ENCODE measurements at places on chromosomes 2 and 18. TPM values are rescaled to one million over a fixed set of nuclear protein-coding genes. Genes with fewer than 3 reads are reported as not detected.

DNA sequence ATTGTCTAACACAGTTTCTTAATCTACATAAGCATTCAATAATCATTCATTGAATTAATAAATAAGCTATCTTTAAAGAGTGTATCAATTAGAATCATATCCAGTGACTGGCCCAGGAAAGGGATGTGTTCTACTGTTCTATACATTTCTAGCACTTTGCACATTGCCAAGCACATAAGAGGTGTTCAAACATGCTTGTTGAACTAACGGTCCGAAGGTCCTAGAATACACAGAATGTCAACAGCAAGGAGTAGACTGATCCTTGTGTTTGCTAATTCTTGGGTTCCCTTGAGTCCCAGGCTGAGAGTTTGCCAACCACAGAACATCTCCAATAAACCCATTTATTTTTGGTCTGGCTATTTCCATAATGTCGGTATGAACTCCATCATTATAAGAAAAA, 331.7 kb upstream of the DCC start:
- no peak for DNase-seq

- DNase-seq, result no peak
Measured at GRCh38 chr2:174046172-174046571, 81.0 kb upstream of the SP3 start.

GRCh38 chr2:120859128-120859527, 123.5 kb downstream of the GLI2 start:
- no peak for DNase-seq

GRCh38 chr18:54647176-54647575, 56.1 kb downstream of the DYNAP start:
- no peak for DNase-seq

GRCh38 chr2:237421542-237422116, 7.7 kb upstream of the COL6A3 start:
- peak; percentile 85 for DNase-seq

DNA sequence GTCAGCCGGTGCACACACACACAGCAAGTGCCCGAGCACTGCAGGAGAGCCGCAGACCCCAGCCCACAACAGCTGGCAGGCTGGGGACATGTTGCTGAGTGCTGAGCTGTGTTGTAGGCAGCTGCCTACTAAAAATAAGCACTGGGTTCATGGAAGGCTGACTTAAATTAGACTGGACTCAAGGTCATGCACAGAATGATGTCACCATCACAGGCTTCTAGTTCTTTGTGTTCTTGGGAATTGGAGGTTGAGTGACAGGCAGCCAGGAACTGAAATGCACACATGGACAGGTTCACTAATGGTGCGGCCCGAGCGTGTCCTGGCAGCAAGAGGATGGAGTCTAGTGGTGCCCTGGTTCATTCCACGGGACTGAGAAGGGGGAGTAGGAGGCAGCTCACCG, 71.3 kb downstream of the VWA3B start:
- DNase-seq, result no peak

- DNase-seq, result no peak
Measured at GRCh38 chr18:66623821-66624220, 19.9 kb upstream of the CDH19 start.

DNA sequence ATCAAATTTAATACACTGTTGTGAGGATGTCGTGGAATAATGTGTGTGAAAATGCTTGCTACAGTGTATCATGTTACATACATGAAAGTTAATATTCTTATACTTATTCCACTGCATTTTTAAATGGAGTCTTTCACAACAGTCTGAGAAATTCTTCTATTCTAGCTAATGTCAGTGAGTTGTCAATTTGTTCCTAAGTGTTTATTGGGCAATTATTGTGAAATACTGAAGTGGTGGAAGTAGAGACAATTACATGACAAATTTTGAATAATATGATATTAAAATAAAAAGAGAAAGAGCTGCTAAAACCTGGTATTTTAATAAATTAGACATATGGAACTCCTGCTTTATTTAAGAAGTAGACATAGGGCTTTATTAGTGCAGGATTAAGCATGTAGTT, 176.1 kb downstream of the PTPRM start:
- no peak for DNase-seq

DSC2 gene
- 19.5 TPM for total RNA-seq

UNC80 gene
- total RNA-seq, result not detected

C2orf15 gene
- not detected for total RNA-seq

NYAP2 gene
- total RNA-seq, result not detected

FARP2 gene
- 11.1 TPM for total RNA-seq
